ENCODE measurements at places on chromosomes 2 and 18.

DNA sequence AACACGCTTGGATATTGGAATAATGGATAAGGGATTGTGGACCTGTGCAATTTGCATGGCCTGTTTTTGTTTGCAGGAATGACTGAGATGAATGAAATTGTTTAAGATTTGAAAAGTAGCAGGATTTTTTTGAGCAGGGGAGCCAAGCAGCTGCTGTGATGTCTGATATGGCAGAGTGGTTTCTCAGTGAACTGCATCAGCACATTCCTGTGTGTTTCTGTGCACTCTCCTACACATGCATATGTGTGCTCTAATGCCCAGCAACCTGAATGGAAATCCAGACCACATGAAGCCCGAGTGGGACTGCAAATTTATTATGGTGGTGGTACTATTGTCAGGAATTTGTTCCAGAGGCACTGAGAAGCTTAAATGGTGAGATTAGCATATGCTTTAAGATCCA, 161.7 kb downstream of the PARD3B start:
- no peak for DNase-seq

- no peak for DNase-seq
These were observed 246.3 kb upstream of the SIX2 start for GRCh38 chr2:45255563-45255962.

DNA sequence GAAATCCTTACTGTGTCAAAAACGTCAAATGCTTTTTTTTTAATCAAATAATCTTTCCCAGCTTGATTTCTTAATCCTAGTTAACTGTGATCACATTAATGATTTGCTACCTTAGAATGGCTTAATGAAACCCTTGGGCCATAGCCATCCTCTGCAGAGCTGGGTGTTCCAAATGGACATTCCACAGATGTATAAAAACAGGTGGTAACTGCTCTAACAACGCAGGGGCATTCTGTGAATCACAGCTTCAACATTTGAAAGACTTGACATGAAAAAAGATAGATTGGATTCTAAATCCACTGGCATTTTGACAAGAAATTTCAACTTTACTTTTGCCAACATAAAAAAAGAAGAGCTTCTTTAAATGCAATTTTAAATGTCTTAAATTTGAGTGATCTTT, 69.8 kb upstream of the RASGRP3 start:
- no peak for DNase-seq

DNA sequence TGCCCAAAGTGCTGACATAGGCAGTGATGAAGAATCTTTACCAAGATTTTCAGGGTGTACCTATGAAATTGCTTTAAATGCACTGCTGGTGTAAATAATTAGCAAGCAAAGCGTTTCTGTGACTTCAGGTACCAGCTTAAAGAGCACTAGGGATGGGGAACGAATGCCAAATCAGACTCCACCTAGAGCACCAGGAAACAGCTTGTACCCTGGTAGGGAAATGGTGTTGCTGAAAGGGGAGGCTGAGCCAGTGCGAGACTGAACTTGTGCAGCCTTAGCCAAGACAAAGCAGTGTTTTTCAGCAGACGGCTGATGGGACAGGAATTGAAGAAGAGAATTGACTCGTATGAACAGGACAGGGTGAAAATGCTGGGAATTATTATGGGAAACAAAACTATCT, 65.6 kb downstream of the TWSG1 start:
- DNase-seq: no peak

GRCh38 chr2:160332318-160332717, 132.2 kb upstream of the ITGB6 start:
- no peak for DNase-seq

DNA sequence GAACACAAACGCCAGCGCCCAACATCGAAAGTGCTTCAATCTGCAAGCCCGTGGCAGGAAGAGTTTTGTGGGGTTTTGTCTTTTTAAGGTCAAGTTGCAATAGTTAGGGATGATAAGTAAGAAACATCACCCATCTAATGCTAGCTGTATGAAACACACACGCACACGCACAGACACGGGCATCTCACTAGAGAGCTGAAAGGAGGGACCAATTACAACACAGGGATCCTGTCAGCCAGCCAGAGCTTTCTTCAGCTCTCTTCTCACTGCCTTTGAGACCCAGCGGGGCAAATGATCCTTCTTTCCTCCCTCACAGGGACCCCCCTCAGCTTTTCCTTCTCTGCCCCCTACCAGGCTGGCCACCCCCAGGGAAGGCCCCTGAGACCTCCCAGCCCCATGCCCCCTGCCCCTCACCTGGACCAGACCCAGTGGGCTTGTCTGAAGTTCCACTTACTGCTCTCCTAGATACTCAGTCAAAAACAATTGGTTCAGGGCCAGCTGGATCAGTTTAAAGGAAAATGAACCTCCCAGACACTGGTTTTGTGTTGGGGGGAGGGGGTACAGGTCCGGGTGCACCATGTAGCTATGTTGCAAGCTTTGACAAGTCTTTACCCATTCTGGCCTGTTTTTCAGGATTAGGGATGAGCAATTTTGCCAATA, 17.9 kb downstream of the CYP26B1 start:
- no peak for DNase-seq

- no peak for DNase-seq
These were observed 3.9 kb downstream of the GYPC start for GRCh38 chr2:126659562-126660467.

- DNase-seq: no peak
These were observed 244.7 kb upstream of the HS6ST1 start for GRCh38 chr2:128563348-128563687.

- no peak for DNase-seq
These were observed 425.4 kb downstream of the CNTNAP5 start for GRCh38 chr2:124450481-124450880.

- DNase-seq: no peak
These were observed 1003.5 kb downstream of the TSN start for GRCh38 chr2:122758967-122759366.

DNA sequence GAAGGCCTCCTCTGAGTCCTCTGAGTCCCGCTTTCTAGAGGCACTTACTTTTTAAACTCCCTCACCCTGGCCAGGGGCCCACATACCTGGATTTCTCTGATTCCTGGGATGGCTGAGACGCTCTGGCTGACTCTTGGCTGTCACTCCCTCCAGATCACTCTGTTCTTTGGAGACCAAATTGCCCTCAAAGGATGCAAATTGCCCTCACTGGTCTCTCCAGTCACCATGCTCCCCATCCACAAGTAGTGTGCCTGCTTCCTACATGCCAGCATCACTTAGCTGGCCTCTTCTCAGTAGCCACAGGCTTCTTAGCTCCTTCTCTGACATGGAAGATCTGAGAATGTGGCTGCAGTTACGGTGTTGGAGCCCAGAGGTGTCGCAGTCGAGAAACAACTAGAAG, 41.3 kb upstream of the CCDC68 start:
- DNase-seq: no peak

DNA sequence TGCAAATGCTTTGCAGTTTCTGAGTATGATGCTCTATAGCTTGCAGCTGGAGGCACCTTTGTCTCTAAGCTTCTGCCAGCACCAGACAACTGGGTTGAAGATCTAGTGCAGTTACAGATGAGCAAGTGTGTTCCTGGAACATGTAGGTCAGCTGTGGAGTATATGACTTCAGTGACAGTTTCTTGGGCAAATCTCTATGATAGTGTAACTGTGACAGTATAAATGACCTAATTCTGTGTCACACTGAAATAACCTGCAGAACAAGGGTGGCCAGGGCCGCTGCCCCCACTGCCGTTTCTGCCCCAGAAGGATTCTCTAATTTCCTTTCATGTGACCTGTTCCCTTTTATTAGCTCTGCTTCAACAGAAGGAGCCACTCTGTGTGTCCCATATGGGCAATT, 145.3 kb upstream of the DAPL1 start:
- DNase-seq: no peak

DNA sequence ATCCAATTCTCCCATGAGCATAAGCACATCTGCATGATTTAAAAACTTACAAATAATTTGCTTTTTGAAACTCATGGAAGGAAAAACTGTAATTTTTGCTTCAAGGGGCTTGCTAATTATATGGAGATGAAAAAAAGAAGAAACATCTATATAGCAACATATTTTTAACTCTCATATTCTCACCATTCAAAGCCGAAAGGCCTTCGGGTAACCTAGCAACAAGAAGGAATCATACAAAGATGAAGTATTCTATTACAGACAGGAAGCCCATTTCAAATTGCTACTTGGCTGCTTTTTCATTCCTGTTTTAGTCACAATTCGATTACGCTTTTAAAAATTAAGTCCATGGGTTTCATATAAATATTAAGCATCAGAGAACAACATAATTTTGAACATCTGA, 39.2 kb upstream of the RNU4ATAC start:
- DNase-seq: no peak

DNA sequence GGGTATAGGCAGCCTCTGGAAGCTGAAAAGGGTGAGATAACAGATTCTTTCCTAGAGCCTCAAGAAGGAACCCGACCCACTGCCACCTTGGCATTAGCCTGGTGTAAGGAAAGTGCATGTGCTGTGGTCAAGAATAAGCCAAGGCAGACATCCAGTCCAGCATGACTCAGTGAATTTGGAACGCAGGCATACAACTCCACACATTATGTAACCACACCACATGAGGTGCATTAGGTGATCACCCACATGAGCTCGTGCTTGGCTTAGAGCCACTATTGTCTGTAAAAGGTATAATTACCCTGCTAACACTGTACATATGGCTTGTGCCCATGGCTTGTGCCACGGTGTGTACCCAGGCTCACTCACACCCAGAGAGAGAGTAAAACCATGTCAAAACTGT, 583.7 kb upstream of the HNMT start:
- DNase-seq: no peak

GRCh38 chr2:28567061-28567471, 71.2 kb downstream of the PLB1 start:
- DNase-seq: no peak

- DNase-seq: no peak
These were observed 124.6 kb downstream of the NCK2 start for GRCh38 chr2:105869341-105869740.

DNA sequence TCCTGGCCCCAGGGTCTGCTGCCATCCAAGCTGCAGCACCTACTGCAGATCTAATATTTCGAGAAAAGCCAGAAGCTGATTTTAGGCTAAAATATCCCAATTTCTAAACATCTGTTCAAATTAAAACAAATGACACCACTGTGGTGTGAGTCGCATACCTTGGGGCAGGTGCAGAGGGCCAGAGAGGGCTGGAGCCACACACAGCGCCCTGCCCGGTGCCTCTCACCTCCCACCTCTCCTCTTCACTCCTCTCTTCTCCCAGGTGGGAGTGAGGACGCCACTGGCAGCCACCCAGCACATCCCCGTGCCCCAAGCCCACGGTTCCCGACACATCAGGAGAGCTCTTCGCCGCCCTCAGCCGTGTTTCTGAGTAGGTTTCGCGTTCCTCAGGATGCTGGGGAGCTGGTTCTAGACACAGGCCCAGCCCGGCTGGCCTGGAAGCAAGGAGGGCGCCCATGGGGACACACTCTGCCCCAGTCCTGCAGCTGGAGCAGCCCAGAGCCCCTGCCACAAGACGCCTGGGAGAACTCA, 21.4 kb downstream of the THAP4 start:
- DNase-seq: no peak

DNA sequence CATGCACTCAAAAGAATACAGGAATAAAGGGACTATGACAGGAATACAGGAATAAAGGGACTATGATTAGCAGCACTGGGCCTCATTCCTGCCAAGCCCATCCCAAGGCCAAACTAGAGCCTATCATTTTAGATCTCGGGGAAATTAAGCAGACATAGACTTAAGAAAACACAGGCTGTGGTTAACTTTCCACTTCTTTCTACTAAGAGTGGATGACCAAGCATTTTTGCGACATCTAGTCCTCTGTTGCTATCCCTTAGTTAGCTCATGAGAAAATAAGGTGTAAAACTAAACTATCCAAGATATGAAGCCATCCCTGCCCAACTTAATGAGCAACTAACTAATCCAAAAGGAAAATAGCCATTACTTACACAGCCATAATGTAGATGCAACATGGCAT, 5.9 kb downstream of the LYPD1 start:
- no peak for DNase-seq

DNA sequence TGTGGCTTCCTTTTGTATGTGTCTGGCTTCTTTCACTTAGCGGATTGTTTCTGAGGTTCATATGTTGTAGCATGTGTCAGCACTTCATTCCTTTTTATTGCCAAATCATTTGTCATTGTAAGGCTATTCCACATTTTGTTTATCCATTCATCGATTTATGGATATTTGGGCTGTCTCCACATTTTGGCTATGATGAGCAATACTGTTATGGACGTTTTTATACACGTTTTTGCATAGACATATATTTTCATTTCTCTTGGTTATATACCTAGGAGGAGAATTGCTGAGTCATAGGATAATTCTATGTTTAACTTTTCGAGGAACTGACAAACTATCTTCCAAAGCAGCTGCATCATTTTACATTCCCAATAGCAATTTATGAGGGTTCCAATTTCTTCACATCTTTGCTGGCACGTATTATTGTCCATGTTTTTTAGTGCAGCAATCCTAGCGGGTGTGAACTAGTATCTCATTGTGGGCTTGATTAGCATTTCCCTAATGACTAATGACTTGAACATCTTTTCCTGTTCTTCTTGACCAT, 48.1 kb upstream of the TBC1D8 start:
- no peak for DNase-seq

DNA sequence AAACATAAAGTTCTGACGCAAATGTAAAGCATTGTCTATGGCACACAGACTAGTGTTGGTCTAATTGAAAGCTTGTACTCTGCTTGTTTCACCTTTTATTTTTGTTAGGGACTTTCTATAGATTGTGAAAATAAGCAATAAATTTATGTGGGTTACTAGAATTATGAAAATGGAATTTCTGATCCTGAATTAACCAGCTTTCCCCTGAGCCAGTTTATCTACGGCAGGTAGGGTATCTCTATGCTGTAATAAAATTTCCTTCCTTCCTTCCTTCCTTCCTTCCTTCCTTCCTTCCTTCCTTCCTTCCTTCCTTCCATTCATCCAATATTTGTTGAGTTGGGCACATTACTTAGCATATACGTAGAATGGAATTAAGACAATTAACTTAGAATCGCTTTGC, 362.6 kb upstream of the SPRED2 start:
- no peak for DNase-seq

DNA sequence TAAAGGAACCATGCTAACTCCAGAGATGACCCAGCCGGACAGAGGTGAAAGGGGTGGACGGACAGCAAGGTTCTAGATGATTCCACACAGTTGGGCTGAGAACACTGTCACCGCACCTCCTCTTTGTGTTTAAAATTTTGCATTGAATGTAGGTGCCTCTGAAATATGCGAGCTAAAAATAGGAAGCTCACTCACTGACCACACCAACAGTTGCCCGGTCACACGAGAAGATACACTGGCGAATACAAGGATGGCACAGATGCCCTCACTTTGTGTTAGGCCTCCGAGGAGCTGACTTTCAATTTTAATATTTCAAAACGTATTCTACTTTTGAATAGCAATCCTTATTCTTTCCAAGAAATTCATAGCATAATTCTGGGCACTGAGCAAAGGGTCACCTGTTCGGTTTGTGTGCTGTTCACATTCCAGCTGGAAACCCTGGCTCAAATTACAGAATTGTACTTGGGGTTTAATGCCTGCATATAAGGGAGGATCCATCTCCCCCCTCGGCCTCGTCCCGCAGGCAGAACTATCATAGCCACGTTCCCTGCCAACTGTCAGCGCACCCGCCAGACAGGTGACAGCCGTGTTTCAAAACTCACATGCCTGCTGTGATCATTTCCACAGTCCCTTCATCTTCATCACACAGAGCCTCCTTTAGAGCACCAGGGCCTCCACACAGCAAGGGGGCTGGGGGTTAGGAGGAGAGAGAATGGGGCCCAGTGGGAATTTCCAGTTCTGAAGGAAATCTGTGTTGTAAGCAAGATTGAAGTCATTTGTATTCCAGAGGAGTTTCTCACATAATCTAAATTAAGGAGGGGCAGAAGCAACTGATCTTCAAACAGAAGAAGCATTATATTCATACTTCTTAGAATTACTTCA, 48.2 kb downstream of the ADI1 start:
- no peak for DNase-seq
